Chondrocyte (in vitro differentiated cells): ENCODE measurements at places on chromosomes 1 and 21. TPM values are rescaled to one million over a fixed set of nuclear protein-coding genes. Genes with fewer than 3 reads are reported as not detected.

MAP3K6 gene
- 42.0 to 54.0 TPM (median 50.3 TPM) in 3 replicates for total RNA-seq

SPOCD1 gene
- total RNA-seq, result 0.46 to 7.3 TPM (median 5.2 TPM) in 3 replicates

CRYAA gene
- total RNA-seq, result not detected in 3 replicates

KRTAP7-1 gene
- total RNA-seq, result not detected in 3 replicates

CR2 gene
- not detected in 3 replicates for total RNA-seq

ELOA gene
- total RNA-seq, result 41.7 to 47.8 TPM (median 42.9 TPM) in 3 replicates

CFAP57 gene
- 0.10 to 0.19 TPM (median 0.15 TPM) in 3 replicates for total RNA-seq

UBE2U gene
- 0.27 TPM in 1 of 3 replicates, not detected in the others for total RNA-seq

NTNG1 gene
- not detected in 3 replicates for total RNA-seq

MYOC gene
- total RNA-seq, result not detected in 3 replicates

NEK7 gene
- total RNA-seq, result 58.3 to 73.0 TPM (median 62.7 TPM) in 3 replicates

PLA2G5 gene
- total RNA-seq, result not detected in 3 replicates

FHAD1 gene
- total RNA-seq, result not detected in 3 replicates

CNKSR1 gene
- total RNA-seq, result 0.18 to 0.80 TPM (median 0.58 TPM) in 3 replicates

USH2A gene
- not detected in 3 replicates for total RNA-seq

GPR89B gene
- 8.8 to 14.8 TPM (median 9.2 TPM) in 3 replicates for total RNA-seq

COA7 gene
- 23.7 to 24.1 TPM (median 23.8 TPM) in 3 replicates for total RNA-seq

FASLG gene
- not detected in 3 replicates for total RNA-seq

RAB7B gene
- 3.5 to 4.5 TPM (median 4.4 TPM) in 3 replicates for total RNA-seq

KRTAP20-1 gene
- total RNA-seq, result not detected in 3 replicates

ORC1 gene
- total RNA-seq, result 0.95 to 5.1 TPM (median 1.2 TPM) in 3 replicates

CDC20 gene
- 14.4 to 16.9 TPM (median 14.5 TPM) in 3 replicates for total RNA-seq

AVPR1B gene
- total RNA-seq, result not detected in 3 replicates

EFNA1 gene
- total RNA-seq, result 10.9 to 27.6 TPM (median 12.6 TPM) in 3 replicates

GJB3 gene
- total RNA-seq, result not detected in 3 replicates

GPR61 gene
- not detected in 3 replicates for total RNA-seq

TMEM79 gene
- total RNA-seq, result 1.7 to 3.1 TPM (median 2.5 TPM) in 3 replicates

OR6K3 gene
- not detected in 3 replicates for total RNA-seq

COL6A2 gene
- 1,314 to 1,671 TPM (median 1,646 TPM) in 3 replicates for total RNA-seq

PTPN14 gene
- 125 to 174 TPM (median 136 TPM) in 3 replicates for total RNA-seq

OXCT2 gene
- 0.29 to 0.72 TPM in 2 of 3 replicates, not detected in the other for total RNA-seq

NR1I3 gene
- not detected in 3 replicates for total RNA-seq

GFI1 gene
- total RNA-seq, result 0.15 TPM in 1 of 3 replicates, not detected in the others

SHISAL2A gene
- total RNA-seq, result 0.24 TPM in 1 of 3 replicates, not detected in the others
